GM13976 (cell line): ENCODE measurements at places on chromosomes 5 and 9.

GRCh38 chr5:51983161-51983560, 599.9 kb downstream of the ISL1 start:
- DNase-seq, result no peak

DNA sequence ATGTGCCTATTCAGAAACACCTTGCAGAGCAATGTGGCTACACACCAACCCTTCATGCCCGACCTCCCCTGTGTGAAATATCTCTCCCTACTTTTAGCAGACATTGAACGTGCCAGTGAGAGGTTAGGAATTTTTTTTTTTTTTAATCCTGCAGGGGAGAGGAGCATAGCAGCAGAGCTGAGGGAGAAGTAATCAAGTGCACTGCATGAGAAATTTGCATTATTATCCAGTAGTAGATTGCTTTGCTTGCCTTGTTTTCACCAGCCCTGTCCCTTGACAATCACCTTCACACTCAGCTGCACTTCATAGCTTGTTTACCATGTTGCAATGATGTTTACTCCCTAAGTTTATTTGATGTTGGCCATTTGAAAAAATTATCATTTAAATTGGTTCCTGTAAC, 489.6 kb upstream of the ZNF608 start:
- no peak for DNase-seq

DNA sequence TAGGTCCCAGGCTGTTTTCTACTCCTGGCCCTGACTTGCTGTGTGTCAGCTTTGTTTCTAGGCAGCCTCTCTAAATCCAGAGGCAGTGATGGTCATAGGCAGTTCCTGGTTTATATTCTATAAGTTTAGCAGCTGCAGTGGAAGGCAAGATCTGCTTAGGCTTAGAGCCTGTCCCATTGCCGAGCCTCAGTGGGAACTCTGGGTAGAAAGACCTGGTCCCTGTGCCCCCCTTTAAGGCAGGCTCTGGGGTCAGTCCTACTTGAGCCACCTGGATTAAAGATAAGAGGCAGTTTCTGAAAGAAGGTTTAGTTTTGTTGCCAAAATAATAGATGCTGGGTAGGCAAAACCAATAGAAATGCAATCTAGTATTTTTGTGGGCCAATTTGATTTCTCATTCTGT, 13.6 kb downstream of the MCCC2 start:
- no peak for DNase-seq

- DNase-seq, result no peak
These were observed 12.6 kb downstream of the AUH start for GRCh38 chr9:91349115-91349555.

- no peak for DNase-seq
These were observed 36.3 kb upstream of the CDKN2AIPNL start for GRCh38 chr5:134447815-134448520.

DNA sequence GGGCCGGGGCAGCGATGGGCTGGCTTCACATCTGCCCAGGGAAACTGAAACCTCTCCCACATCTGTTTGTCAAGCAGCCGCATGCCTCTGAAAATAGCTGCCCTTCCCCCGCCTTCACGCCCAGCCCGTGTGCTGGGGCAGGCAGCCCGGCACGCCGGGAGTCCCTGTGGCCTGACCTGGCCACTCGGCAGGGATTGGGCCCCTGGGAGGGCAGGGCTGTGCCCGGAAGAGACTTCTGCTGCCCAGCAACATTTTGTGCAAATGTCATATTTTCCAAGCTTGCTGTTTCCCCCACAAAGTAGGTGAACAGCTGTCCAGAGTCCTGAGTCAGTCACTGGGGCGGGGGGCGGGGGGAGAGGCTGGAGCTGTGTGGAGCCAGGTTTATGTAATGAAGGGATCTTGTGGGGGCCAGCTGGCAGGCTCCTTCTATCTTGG, 8.2 kb downstream of the COL27A1 start:
- no peak for DNase-seq

- DNase-seq, result no peak
These were observed 28.4 kb upstream of the CAST start for GRCh38 chr5:96633820-96634219.

- DNase-seq, result no peak
These were observed 26.4 kb upstream of the RXRA start for GRCh38 chr9:134299883-134300282.

DNA sequence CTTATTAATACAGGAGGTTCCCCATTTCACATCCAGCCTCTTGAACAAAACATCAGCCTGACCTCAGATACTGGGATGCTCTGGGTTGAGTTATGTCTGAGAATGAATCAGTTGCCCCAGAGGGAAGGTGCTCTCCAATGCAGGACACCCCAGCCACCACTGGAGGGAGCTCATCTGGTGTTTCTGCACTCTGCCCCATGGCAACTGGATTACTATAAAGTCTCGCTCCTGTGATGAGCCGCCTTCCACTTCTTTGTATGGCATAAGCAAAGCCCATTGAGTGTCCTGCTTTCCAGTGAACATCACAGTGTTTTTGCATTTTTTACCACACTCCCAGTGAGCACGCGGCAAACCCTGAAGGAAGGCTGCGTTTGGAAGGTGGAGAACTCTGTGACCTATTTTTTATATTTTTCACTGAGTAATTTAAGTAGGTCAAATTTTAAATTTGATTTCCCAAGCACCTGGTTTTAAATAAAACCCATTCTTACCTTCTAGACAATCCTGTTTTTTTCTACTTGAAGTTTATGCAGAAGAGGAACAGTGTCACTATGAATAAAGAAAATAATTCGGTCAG, 176.9 kb upstream of the WWC1 start:
- peak; percentile 67 for DNase-seq
